ENCODE measurements at places on chromosomes 5 and 9.

GRCh38 chr5:158301186-158301585 lies 442.2 kb upstream of the CLINT1 start:
- no peak for DNase-seq

DNA sequence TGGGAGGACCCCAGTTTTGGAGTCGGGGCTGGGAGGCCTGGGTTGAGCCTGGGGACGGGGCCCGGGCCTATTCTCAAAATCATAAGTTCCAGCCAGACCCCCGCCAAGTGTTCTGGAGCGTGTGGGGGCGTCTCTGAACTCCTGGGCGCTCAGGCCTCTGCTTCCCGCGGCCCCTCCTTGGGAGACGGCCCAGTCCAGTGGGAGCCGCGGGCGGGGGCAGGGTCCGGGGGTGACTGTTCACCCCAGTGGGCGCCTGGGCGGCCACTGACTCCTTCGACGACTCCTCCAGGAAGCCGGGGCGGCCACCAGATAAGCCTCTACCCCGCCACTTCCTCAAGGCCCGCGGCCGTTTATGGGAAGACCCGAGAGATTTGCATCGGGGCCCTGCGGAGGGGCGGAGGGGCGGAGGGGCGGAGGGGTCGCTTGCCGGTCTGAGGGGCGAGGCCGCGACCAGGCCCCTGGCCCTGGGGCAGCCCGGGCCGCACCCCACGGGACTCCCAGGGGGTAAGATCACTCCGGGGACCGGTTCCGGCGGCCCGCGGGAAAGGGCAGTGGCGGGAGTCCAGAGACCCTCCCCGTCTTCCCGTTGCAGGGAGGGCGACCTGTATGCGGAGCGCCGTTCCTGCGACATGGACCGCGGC lies 655 bp downstream of the TOR4A start:
- DNase-seq = no peak

- no peak for DNase-seq
These were observed 167.8 kb upstream of the TUT7 start for GRCh38 chr9:86521977-86522376.

DNA sequence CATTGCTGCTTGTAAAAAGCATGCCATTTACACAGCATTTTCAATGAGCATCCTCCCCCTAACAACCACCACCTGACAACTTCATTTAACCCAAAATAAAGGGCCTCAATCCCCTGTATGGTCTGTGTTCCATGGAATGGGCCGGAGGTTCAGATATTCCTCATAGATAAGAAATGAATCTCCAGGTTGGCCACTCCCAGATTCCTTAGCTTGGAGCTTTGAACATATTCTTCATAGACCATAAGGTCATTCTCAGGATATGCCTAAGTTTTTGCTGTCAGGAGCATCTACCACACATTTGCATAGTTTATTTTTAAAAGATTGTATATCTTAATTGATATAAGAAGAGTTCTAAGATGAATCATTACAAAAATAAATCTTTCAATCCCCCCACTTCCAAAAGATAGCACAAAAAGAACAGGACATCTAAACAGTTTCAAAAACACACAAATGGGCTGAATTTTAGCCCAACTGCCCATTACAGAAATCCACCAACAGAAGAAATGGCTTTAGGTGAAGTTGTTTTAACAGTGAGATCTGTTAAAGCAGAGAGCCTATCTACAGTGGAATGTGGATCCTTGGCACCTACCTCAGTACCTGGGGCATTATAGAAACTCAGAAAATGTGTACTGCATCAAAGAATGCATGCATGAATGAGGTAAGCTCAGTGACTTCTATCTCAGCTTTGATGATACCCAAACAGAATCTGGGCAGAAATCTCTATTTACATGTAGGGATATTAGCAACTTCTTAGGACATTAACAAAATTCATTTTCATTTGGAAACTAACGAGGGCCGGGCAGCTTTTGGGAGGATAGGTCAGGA lies 179.8 kb downstream of the SEC61B start:
- no peak for DNase-seq

DNA sequence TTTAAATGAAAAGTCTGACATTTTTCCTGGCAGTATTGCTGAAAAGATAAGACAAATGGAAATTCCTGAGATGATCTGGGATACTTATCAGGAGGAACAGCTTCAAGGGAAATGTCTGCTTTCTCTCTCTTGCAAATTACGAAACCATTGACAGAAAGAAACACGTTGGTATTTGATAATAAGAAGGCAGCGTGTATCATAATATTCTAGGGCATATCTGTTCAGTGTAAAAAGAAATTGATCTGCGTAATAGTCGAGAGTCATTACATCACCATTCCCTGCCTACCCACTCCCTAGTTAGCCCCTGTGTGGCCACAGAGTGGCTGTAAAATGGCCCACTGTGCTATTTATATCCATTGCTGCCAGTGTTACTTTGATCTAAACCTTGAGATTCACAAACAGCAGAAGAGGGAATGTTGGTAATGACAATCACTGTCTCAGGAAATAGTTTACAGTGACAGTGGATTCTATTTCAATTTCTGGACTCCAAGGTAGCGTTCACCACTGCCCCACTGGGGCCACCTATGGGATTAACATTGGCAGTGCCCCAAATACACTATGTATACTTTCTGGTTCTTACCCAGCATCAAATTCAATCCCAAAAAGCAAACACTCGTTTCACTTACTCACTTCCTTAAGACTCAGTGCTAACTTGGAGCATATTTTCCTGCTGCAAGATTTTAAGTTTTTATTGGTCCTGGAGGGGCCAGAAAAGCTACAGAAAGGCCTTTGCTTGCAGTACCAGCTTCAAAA lies 133.4 kb upstream of the GAS1 start:
- no peak for DNase-seq

- DNase-seq = no peak
These were observed 9.5 kb upstream of the P4HA2 start for GRCh38 chr5:132237141-132237540.

DNA sequence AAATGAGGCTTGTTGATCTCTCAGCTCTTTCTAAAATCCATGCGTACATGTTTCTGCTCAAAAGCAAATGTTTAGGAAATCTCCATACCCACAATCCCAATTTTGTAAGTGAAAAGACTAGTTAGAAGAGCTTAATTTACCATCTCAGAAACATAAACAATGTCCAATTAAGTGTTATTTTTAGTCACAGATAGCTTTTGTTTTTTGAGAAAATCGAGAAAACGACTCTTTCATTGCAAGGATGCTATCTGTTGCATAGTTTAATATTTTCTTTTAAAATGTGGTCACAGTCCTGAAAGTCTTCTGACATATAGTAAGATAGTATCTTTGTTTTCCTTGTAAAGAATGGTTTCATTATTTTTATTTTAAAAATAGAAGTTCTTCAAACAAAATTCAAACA lies 338.0 kb upstream of the DAB2 start:
- DNase-seq = no peak

- DNase-seq = no peak
These were observed 244.3 kb upstream of the WWC1 start for GRCh38 chr5:168047043-168047668.

DNA sequence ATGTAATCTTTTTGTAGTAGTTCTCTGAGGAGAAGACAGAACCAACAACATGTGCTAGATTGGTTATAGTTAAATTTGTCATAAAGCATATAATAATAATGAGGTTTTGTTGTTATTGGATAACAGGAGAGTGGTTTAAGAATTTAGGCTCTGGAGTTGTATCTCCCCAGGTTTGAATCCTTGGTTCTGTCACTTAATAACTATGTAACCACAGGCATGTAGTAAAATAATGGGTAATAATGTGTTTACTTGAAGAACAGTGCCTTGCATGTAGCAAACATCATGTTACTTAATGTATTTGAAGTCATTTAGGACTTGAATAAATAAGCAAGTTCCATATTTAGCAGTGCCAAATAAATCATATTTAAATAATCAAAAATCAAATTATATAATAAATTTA lies 55.8 kb downstream of the NSD1 start:
- no peak for DNase-seq

DNA sequence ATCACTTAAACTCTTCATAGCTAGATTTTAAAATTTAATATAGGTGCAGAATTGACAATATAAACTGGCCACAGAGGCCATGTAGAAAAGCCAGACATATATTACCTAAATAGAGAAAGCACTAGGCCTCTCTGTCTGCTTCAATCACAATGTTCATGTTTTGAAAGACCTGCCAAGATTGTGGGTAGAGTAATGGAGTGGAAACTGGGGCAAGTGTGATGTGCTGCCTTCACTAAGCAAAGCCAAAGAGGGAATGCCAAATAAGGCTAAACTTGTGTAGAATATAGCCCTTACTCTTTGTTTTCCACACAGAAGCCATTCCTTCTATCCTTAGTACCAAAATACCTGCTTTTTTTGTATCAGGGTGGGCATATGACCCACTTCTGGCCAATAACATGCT lies 15.1 kb upstream of the ISOC1 start:
- no peak for DNase-seq

- no peak for DNase-seq
These were observed 64.0 kb downstream of the STX17 start for GRCh38 chr9:99970481-99970880.

DNA sequence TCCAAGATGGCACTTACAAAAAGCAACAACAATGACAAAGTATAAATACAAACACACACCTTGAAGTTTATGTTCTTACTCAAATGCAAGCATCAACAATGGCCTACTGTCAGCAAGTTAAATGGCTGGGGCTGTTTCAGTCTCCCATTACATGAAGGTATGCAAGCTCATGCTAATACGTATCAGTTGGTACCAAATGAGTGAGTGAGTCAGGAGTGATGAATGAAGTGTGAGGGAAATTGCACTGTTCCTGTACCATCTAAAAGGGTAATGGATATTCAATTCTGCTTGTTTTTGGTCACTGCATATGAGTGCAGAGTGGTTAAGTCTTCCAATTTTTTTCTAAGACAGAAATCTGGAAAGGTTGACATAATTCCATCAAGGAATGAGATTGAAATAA lies 964.9 kb downstream of the MAT2B start:
- DNase-seq = no peak
